ENCODE measurements at places on chromosomes 5 and 9.
A peak's percentile ranks its signal among the peaks of the same experiment; 100 is the strongest.

GRCh38 chr9:8916771-8917170 lies 1117.2 kb upstream of the DMAC1 start:
- no peak for DNase-seq

DNA sequence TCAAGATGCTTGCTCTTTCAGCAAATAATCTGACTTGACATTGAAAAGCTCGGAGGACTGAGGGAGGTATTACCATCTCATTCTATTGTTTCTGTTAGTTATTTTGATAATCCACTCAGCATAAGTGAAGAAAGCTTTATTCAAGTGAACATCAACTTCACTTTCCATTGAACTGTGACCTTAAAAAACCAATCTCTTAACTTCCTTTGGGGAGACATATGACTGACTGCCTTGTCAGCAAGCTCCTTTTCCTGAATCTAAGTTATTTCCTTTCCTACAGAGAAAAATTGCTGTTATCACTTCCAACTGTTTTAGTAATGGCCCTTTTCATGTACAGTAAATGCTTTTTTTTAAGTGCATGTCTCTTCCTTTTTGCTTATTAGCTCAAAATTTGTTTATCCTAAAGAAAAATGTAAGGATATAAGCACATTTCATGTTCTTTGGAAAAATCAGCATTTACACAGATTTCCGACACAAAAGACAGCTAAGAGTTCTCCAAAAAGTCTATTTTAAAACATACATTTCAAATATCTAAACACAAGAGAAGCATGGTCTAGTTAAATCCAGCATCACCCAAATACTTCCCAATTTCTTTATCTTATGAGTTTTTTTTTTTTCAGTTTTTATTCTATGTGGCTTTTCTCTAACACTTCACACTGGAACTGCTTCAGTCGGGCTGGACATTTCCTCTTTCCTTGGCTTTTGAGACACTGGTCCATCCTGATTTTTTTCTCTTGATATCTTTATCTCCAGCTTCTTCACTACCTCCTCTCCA lies 117.9 kb upstream of the DAB2 start:
- DNase-seq, result no peak

DNA sequence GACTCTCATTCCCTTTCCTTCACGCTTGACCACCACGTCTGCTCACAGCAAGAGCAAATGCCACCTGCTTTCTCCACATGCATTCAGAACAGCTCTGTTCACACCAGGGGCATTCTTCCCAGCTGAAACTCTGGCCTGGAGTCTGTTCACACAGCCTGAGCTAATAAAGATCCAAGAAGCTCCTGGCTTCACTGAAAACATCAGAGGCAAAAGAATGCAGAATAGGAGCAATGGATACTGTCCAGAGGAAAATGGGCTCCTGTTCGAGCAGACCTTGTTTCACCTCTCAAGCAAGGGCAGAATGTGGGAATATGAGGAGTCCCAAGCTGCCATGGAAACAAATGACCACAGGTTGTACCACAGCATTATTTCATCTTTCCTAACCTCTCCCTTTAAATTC lies 402.7 kb upstream of the TNC start:
- no peak for DNase-seq

DNA sequence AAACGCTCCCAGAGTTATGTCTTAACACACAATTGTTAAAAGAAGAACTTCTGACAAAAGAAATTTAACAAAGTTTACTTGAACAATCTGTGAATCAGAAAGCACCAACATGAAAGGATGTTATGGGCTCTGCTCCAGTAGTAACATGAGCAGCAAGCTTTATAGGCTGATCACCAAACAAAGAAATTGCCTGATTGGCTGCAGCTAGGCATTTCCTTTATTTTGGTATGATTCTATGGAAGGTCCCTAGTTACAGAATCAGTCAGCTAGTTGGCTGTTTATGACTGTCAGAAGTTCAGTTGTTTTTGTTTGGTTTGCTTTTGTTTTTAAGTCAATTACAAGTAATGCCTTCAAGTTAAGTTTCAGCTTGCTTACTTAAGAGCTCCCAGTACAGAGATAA lies 102.4 kb upstream of the SMC2 start:
- DNase-seq, result no peak

GRCh38 chr5:120873083-120873482 lies 409.0 kb downstream of the PRR16 start:
- DNase-seq, result no peak

- DNase-seq, result no peak
Observed at GRCh38 chr5:131245312-131245711, 18.5 kb upstream of the CDC42SE2 start.

- peak; percentile 13 for DNase-seq
Observed at GRCh38 chr9:78031444-78031892, at the start of gene GNAQ. Gene GNAQ, minus strand, starts transcription at chr9:78031811. Its CDS starts 576 bp downstream, at chr9:78031235.

- no peak for DNase-seq
Observed at GRCh38 chr5:179167871-179168451, 107.8 kb downstream of the ZNF354C start.

- no peak for DNase-seq
Observed at GRCh38 chr9:112401175-112401815, 21.4 kb downstream of the HSDL2 start.

DNA sequence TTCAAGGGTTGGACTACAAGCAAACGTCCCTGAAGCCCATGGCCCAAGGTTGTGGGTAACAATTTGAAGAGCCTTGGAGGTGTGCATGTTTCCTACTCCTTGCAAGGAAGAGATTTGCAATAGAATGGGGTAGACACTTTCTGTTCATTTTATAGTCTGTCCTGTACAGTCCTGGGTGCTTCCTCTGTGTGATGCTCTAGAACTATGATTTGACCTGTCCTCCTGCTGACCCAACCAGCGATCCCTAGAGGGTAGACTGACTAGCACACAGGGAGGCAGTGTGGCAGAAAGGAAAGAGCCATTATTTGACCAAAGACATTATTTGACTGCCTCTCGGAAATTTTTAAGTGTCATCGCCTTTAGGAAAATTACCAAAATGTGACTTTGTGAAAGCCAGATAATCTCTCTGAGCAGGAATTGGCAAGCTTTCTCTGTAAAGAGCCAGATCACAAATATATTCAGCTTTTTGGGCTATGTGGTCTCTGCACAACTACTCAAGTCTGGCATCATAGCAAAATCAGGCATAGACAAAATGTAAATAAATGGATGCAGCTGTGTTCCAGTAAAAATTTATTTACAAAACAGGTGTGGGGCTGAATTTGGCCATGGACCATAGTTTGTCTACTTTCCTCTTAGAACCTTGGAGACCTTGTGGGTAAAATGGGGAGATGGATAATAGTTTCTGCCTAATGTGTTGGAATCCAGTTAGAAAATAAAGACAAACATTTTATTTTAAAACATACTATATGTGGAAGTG lies 106.8 kb downstream of the DMRT2 start:
- DNase-seq, result no peak

- no peak for DNase-seq
Observed at GRCh38 chr5:591746-592145, 20.4 kb upstream of the CEP72 start.

DNA sequence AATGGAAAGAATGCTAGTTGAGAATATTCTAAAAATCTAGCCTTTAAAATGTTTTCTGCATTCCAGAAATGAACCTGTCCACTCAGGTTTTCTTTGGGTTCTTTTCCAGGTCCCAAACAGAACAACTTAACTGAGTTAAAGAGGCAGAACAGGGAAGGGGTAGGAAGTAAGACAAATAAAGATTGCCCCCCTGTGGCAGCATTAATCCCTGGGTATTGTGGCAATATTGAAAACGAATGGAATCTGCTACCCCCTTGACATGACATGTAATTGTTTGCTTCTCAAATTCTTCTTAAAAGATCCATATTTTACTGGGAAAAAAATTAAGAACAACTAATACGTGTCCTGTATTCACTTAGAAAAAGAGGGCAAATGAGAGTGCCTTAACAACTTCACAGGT lies 9.3 kb upstream of the RBM22 start:
- no peak for DNase-seq

- DNase-seq, result no peak
Observed at GRCh38 chr5:64773533-64773932, 4.8 kb downstream of the CWC27 start.

GRCh38 chr5:83204651-83205050 lies 127.3 kb downstream of the XRCC4 start:
- no peak for DNase-seq

DNA sequence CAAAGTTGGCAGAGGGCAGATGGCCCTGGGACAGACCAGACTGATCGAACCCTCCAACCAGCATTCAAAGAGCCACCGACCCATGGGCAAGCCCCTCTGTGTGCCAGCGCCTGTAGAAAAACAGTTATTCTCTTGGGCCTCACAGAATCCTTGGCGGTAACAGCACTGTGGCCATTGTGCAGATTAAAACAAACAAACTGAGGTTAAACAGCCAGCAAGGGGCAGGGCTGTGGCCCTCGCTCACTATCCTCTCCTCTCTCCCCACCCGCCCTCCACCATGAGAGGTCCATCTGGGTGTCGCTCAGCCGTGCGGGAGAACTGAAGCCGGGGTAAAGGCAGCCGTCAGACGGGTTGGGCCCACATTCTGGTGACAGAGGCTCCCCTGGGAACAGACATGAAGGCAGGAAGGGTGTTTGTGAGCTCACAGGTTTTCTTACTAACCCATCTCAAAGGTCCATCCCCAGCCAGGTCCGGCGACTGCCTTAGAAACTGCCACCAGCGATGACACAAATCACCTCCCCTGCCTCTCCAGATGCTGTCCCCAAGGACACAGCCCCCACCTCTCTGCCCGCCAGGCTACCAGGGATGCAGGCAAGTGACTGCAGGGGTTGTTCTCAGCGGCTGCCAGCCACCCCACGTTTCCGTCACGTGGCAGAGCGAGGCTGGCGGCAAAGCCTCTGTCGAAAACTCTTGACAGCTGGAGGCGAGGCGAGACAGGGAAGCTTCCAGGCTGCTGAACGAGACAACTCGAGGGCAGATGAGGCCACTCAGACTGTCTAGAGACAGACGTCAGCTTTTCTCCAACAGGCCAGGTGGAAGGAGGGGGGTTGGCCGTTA lies 75.8 kb upstream of the SARDH start:
- no peak for DNase-seq

- no peak for DNase-seq
Observed at GRCh38 chr9:2032234-2032633, 17.1 kb downstream of the SMARCA2 start.

- no peak for DNase-seq
Observed at GRCh38 chr5:128722551-128722950, 184.5 kb upstream of the FBN2 start.

DNA sequence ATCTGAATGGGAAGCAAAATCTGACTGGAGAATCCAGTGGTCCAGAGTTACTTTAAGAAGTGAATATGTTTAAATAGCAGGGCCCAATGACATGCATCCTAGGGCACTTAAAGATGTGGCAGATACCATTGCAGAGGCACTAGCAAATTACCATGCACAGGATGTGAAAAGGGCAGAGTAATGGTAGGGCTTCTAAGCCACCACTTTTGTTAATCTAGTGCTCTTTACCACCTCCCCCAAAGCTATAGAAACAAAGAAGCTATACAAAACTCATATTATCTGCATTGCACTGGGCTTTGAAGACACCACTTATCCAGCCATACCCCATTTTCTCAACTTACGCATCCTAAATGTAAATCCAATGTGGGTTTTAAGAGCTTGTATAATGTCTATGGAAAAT lies 81.2 kb downstream of the ZCCHC7 start:
- DNase-seq, result no peak

DNA sequence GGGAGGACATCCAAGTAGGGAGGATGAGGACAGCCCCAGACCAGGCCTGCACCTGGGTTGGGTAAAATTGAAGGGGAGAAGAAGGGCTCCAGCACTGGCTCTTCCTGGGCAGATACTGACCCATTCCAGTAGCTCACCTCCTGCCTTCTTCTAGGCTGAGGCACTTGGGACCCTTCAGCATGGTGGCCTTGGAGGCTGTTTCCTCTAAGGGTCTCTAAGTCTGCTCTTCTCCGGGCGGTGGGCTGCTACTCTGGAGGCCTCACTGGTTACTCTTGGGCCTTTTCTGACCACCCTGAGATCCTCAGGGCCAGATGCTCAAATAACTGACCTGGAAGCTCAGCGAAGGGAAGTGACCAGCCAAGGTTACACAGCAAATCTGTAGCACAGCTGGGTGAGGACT lies 2.8 kb upstream of the TIFAB start:
- DNase-seq, result no peak

- peak; percentile 75 for DNase-seq
Observed at GRCh38 chr5:373710-374602, 52.4 kb downstream of the AHRR start.

- no peak for DNase-seq
Observed at GRCh38 chr9:81693671-81694378, 4.5 kb upstream of the TLE1 start.

GRCh38 chr9:90641884-90642487 lies 638 bp downstream of the DIRAS2 start:
- DNase-seq, result no peak

DNA sequence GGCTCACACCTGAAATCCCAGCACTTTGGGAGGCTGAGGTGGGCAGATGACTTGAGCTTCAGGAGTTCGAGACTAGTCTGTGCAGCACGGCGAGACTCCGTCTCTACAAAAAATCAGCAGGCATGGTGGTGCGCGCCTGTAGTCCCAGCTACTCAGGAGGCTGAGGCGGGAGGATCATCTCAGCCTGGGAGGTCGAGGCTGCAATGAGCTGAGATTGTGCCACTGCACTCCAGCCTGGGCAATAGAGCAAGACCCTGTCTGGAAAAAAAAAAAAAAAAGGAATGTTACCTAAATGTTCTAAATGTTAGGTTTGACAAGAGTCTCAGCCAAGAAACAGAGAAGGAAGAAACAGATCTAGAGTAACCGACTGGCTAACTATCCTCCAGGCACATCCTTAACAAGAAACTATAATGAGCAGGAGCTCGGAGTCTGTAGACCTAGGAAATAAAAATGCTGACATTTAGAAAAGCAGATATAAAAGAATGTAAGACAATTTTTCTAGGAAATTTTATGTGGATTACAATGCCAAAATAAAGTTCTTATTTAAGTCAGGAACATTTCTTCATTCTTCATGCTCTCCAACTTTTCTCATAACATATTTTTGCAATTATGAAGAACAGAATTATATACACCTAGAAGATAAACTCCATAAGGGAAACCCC lies 166.6 kb upstream of the TBCA start:
- no peak for DNase-seq

- no peak for DNase-seq
Observed at GRCh38 chr5:109468288-109468676, 58.5 kb upstream of the PJA2 start.

DNA sequence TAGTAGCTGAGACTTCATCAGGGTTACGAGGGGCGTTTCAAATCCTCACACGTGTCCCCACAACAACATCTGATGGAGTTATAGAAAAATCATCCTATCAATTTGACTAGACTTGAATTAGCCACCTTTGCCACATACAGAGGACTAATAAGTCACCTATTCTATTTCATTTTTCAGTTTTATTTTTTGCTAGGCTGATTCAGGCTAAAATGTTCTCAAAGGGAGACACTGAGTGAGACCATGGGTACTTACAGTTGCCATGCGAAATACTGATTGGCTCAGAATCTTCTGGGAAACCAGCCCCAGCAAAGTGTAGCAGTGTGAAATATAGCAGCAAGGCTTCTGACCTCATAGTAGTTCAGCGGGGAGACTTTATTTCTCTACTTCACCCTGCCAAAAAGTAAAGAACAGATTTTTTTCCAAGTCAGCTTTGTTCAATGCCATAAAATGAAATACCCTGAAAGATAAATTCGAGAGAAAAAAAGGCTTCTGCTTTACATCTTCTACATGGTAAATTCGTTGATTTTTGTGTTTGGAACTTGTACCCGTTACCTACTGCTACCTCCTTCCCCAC lies 69.9 kb downstream of the SEMA6A start:
- DNase-seq, result no peak

GRCh38 chr5:153818626-153819025 lies 220.1 kb downstream of the FAM114A2 start:
- DNase-seq, result no peak
